ENCODE measurements at places on chromosomes 7 and 10. TPM values are rescaled to one million over a fixed set of nuclear protein-coding genes. Genes with fewer than 3 reads are reported as not detected.
A peak's percentile ranks its signal among the peaks of the same experiment; 100 is the strongest.

The PPIF gene
- total RNA-seq: 53.7 TPM

The MARVELD1 gene
- 1.8 TPM for total RNA-seq

The CALD1 gene
- 0.10 TPM for total RNA-seq

The TRIL gene
- total RNA-seq: not detected

DNA sequence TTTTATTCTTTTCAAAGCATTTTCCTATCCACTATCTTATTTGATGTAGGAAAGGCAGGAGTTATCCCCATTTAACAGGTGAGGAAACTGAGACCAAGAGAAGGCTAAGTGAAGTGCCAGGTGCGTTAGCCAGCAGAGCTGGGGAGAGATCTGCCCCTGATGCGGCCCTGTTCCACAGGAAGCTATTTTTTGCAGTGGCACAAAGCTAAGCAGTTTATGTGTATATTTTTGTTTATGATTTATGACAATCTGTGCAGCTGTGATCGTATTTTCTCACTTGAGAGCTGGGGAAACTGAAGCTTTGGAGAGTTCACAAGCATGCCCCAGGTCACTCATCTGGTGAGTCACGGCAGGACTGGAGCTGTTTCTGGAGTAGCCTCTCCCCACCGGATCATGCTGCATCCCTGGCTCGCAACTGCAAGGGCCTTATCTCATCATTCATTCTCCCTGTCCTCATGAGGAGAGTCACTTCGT, 38.8 kb downstream of the SLC29A3 start:
- H3K27ac ChIP-seq: no peak overlapping the region
- no peaks in the 10 kb centered on the region for H3K27me3 ChIP-seq
- no peak for DNase-seq
- H3K4me1 ChIP-seq: no peaks in the 10 kb centered on the region
- no peaks in the 10 kb centered on the region for H3K36me3 ChIP-seq

DNA sequence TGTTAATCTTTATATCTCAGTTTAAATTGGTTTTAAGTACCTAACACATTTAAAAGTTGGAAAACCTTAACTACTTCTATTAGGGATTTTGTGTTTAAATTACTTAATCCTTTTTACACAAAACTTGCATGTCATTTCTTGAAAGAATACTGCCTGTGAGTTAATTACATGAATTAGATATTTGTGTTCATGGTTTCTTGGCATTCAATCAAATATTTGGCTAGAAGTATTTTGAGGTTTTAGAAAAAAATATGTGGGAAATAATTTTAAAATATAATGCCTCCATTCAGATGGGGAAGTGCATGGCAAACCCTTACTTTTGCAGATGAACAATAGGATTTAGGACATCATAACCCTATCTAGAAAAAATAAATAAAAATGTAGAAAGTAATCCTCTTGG, 186.5 kb upstream of the SEMA3E start:
- no peak overlapping the region for H3K4me3 ChIP-seq
- no peak overlapping the region for H3K27ac ChIP-seq
- no peak for DNase-seq
- no peaks in the 10 kb centered on the region for H3K36me3 ChIP-seq
- H3K27me3 ChIP-seq: no peaks in the 10 kb centered on the region
- no peaks in the 10 kb centered on the region for H3K4me1 ChIP-seq

GRCh38 chr7:23523486-23524075, 8.2 kb downstream of the TRA2A start:
- H3K4me1 ChIP-seq: peaks cover 57% of the 10 kb centered on the region
- H3K4me3 ChIP-seq: no peak overlapping the region
- no peak for DNase-seq
- H3K27me3 ChIP-seq: no peaks in the 10 kb centered on the region

- no peak overlapping the region for H3K4me3 ChIP-seq
- H3K36me3 ChIP-seq: peaks cover 57% of the 10 kb centered on the region
- H3K4me1 ChIP-seq: peaks cover 33% of the 10 kb centered on the region
These were observed 9.6 kb downstream of the ATP5F1C start for GRCh38 chr10:7797582-7797981.

GRCh38 chr7:120272261-120272660, 714 bp upstream of the KCND2 start:
- H3K4me3 ChIP-seq: peak overlapping the region; percentile 54
- peaks cover 10% of the 10 kb centered on the region for H3K4me1 ChIP-seq
- H3K27me3 ChIP-seq: peaks cover 25% of the 10 kb centered on the region
- peak; percentile 12 for DNase-seq
- no peaks in the 10 kb centered on the region for H3K36me3 ChIP-seq

- peaks cover 5% of the 10 kb centered on the region for H3K27me3 ChIP-seq
- no peak for DNase-seq
- H3K27ac ChIP-seq: no peak overlapping the region
- H3K4me3 ChIP-seq: no peak overlapping the region
- no peaks in the 10 kb centered on the region for H3K4me1 ChIP-seq
These were observed 21.6 kb downstream of the NPC1L1 start for GRCh38 chr7:44519546-44519945.

DNA sequence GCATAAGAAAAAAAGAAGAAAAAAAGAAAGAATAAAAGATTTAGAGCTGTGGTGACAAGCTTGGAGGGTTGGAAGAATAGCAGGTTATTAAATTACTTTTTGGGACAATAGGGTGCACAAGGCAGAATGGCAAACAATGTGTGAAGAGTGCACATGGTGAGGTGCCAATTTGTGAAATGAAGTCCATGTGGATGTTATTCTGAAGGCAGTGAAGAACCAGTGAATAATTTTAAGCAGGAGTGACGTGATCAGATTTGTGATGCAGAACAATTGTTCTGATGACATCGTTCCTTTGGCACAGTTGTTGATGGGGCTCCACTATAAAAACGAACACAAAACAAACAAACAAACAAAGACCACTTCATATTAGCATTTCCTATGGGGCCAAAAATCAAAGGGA, 700.3 kb downstream of the NRG3 start:
- DNase-seq: no peak
- no peak overlapping the region for H3K4me3 ChIP-seq
- no peak overlapping the region for H3K27ac ChIP-seq
- no peaks in the 10 kb centered on the region for H3K36me3 ChIP-seq

- DNase-seq: peak; percentile 73
- peaks cover 62% of the 10 kb centered on the region for H3K27me3 ChIP-seq
- H3K4me3 ChIP-seq: peak within 1 kb of the TSS; percentile 73
These were observed at the start of gene FAM171A1 for GRCh38 chr10:15370856-15371701. TSS of gene FAM171A1 (minus strand) at chr10:15371289. CDS start at chr10:15371052, 237 bp downstream.

Measured in activated CD4-positive, alpha-beta T cell treated with anti-CD3 and anti-CD28 coated beads, Interleukin-2, amount 10 ng/mL, durations not matched to agents 7 days and 5 days (primary cell).